Heart right ventricle (tissue), 16 donors: ENCODE measurements at places on chromosomes 16 and 17. TPM values are rescaled to one million over a fixed set of nuclear protein-coding genes. Genes with fewer than 3 reads are reported as not detected.
A peak's percentile ranks its signal among the peaks of the same experiment; 100 is the strongest.

PRAC1 gene
- total RNA-seq = not detected

DNA sequence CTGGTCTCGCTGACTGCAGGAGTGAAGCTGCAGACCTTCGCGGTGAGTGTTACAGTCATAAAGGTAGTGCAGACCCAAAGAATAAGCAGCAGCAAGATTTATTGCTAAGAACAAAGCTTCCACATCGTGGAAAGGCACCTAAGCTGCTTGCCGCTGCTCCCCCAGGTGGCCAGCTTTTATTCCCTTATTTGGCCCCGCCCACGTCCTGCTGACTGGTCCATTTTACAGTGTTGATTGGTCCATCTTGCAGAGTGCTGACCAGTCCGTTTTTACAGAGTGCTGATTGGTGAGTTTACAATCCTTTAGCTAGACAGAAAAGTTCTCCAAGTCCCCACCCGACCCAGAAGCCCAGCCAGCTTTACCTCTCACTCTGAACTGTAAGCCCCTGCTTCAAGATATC is 227.8 kb downstream of the ABCC12 start:
- no peak for DNase-seq
- H3K4me1 ChIP-seq = no peaks in the 10 kb centered on the region
- no peaks in the 10 kb centered on the region for H3K36me3 ChIP-seq
- H3K4me3 ChIP-seq = no peak overlapping the region
- H3K27me3 ChIP-seq = no peaks in the 10 kb centered on the region

DNA sequence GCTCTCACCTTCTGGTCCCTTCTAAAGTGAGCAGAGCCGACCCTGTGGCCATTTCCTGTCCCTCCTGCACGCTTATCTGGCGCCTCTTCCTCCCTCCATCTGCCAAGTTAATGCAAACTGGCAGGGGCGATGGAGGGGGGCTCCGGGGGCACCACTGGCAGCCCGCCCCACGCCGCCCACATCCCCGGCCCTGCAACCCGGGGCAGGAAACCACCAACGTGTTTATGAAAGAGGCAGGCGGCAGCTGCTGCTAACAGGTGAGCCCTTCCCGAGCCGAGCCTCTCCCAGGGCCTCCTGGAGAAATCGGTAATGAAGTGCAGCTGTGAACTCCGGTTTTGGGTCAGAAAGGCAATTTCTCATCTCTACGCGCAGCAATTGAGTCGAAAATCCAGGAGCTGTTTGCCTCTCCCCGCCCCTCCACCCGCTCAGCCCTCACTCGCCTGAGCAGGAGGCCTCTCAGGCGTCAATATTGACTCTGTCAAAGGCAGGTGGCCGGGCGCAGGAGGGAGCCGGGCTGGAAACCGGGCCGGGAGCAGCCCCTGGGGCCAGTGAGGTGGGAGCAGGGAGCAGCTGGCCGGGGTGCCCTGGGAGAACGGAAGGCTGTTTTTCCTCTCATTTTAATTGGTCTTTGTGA is 164.4 kb upstream of the GSE1 start:
- H3K4me3 ChIP-seq = no peak overlapping the region
- DNase-seq = no peak
- no peak overlapping the region for H3K27ac ChIP-seq
- H3K4me1 ChIP-seq = no peaks in the 10 kb centered on the region

GRCh38 chr17:68674029-68674925 is 73.1 kb upstream of the FAM20A start:
- H3K27me3 ChIP-seq = no peaks in the 10 kb centered on the region
- DNase-seq = no peak
- H3K36me3 ChIP-seq = no peaks in the 10 kb centered on the region
- no peaks in the 10 kb centered on the region for H3K4me1 ChIP-seq
- H3K4me3 ChIP-seq = no peak overlapping the region

TCAP gene
- 3,890 TPM for total RNA-seq

GRCh38 chr17:73647301-73647695 is 3.1 kb upstream of the SDK2 start:
- DNase-seq = no peak
- H3K36me3 ChIP-seq = no peaks in the 10 kb centered on the region
- H3K27me3 ChIP-seq = no peaks in the 10 kb centered on the region
- peaks cover 25% of the 10 kb centered on the region for H3K4me1 ChIP-seq
- H3K4me3 ChIP-seq = no peak overlapping the region
- no peak overlapping the region for H3K27ac ChIP-seq

GRCh38 chr17:14361945-14362508 is 61.1 kb downstream of the HS3ST3B1 start:
- H3K27ac ChIP-seq = no peak overlapping the region
- DNase-seq = no peak
- H3K4me1 ChIP-seq = no peaks in the 10 kb centered on the region
- H3K27me3 ChIP-seq = no peaks in the 10 kb centered on the region
- no peak overlapping the region for H3K4me3 ChIP-seq

GRCh38 chr16:12252616-12253015 is 276.1 kb downstream of the SNX29 start:
- no peak overlapping the region for H3K4me3 ChIP-seq
- no peak overlapping the region for H3K27ac ChIP-seq
- H3K36me3 ChIP-seq = no peaks in the 10 kb centered on the region
- no peaks in the 10 kb centered on the region for H3K27me3 ChIP-seq
- DNase-seq = peak; percentile 24

- no peak for DNase-seq
- H3K4me1 ChIP-seq = no peaks in the 10 kb centered on the region
- H3K4me3 ChIP-seq = no peak overlapping the region
- no peak overlapping the region for H3K27ac ChIP-seq
- H3K36me3 ChIP-seq = no peaks in the 10 kb centered on the region
Measured at GRCh38 chr17:76343106-76343505, 10.6 kb downstream of the PRPSAP1 start.

- peak within 1 kb of the TSS; percentile 84 for H3K4me3 ChIP-seq
- H3K27me3 ChIP-seq = no peaks in the 10 kb centered on the region
Measured at GRCh38 chr17:75878174-75878998, at the start of gene TRIM47. Gene TRIM47 (minus strand): TSS chr17:75878581. CDS start chr17:75878548, 33 bp downstream.

DNA sequence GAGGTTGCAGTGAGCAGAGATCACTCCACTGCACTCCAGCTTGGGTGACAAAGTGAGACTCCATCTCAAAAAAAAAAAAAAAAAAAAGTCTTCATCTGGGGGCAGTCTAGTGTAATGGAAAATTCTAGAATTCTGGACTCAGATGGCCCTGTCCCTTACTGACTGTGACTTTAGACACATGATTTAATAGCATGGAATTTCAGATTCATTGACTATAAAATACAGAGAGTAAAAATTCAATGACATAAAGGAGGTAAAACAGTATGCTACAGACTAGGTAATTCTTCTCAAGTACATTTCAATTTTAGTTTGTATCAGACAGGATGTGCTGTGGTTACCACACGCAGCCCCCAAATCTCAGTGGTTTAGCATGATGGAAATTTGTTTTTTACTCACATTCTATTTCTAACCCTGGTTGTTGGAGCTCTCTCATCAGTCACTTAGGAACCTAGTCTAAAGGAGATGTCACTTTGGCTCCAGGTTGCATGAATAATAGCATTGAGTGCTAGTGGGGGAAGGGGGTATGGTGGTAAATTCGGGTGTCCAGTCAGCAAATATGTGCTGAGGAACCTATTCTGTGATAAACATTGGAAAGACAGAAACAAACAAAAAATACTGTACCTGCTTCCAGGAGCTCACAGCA is 444.0 kb downstream of the XYLT1 start:
- H3K36me3 ChIP-seq = no peaks in the 10 kb centered on the region
- no peak overlapping the region for H3K27ac ChIP-seq
- DNase-seq = no peak
- H3K4me3 ChIP-seq = no peak overlapping the region
- H3K4me1 ChIP-seq = no peaks in the 10 kb centered on the region

UQCRC2 gene
- 902 TPM for total RNA-seq
